ENCODE measurements at places on chromosomes 7 and 10. TPM values are rescaled to one million over a fixed set of nuclear protein-coding genes. Genes with fewer than 3 reads are reported as not detected.

PON3 gene
- total RNA-seq = 0.68 TPM

EBLN1 gene
- not detected for total RNA-seq

GRCh38 chr10:43131256-43131655, 7.0 kb upstream of the CSGALNACT2 start:
- no peak for DNase-seq

DENND2A gene
- total RNA-seq = 38.8 TPM

- peak; percentile 69 for DNase-seq
These were observed 77.6 kb downstream of the RALA start for GRCh38 chr7:39700932-39701331.

- DNase-seq = no peak
These were observed 262.5 kb upstream of the SORCS1 start for GRCh38 chr10:107427016-107427415.

- no peak for DNase-seq
These were observed 41.9 kb upstream of the OGDHL start for GRCh38 chr10:49803988-49804387.

DNA sequence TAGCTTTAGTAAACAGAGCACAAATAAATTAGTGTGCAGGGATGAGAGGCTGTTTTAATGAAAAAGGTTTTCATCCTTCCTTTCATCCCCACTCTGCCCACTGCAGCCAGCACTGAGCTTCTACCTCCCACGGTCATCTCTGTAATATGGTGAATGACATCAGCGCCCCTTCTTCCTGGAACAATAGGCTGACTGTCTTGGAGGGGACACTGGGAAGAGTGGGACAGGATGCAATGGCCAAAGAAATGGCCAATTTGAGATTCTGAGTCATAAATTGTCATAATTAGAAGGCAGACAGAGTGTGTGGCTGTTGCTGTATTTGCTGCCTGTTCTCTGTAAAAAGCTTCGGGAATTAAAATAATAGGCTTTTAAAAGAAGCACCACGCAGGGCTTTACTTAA, 126.7 kb upstream of the CALN1 start:
- no peak for DNase-seq

DNA sequence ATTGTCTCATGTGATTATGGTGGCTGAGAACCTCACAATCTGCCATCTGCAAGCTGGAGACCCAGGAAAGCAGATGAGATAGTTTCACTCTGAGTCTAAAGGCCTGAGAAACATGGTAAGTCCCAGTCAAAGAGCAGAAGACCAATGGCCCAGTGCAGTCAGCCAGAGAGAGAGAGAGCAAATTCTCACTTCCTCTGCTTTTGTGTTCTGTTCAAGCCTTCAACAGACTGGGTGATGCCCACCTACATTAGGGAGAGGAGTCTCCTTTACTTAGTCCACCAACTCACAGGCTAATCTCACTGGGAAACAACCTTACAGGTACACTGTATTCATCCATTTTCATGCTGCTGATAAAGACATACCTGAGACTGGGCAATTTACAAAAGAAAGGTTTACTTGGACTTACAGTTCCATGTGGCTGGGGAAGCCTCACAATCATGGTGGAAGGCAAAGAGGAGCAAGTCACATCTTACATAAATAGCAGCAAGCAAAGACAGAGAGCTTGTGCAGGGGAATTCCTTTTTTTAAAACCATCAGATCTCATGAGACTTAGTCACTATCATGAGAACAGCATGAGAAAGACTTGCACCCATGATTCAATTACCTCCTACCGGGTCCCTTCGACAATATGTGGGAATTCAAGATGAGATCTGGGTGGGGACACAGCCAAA, 4.7 kb upstream of the FRMPD2 start:
- DNase-seq = no peak

All from sigmoid colon (tissue), 7 donors.